ENCODE measurements at places on chromosomes 7 and 10.

DNA sequence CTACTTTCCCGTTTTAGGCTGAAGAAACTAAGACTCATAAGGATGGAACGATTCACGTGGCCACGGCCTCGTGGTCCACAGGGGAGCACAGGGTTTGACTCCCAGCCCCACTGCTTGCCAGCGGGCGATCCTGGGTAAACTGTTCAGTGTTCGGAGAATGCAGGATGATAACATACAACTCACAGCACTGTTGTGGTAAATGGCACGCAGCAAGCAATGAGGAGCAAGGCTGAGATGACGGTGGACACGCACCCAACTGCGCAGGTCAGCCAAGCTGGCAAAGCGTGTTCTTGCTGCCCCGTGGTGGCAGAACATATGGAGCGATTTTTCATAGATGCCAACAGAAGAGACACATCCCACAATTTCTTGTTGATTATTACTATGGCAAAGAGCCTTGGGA lies 272.7 kb downstream of the DNAJB6 start:
- no peak for DNase-seq

GRCh38 chr7:140656548-140657515 lies 15.9 kb upstream of the ADCK2 start:
- DNase-seq = no peak

GRCh38 chr10:57897611-57898010 lies 370.1 kb downstream of the IPMK start:
- DNase-seq = no peak

DNA sequence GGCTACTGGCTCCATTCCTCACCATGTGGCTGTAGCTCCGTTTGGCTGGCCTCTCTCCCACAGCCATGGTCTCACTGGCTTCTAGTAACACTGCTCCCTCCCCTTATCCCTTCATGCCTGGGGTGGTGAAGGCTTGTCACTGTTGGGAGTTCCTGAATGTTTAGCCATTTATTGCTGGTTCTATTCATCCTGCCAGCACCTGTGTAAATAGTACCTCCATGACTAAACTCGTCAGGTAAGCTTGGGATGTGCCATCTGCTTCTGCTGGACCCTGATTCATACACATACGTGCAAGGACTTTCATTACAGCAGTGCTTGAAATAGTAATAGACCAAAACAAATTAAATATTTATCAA lies 61.6 kb downstream of the CCDC71L start:
- DNase-seq = no peak

DNA sequence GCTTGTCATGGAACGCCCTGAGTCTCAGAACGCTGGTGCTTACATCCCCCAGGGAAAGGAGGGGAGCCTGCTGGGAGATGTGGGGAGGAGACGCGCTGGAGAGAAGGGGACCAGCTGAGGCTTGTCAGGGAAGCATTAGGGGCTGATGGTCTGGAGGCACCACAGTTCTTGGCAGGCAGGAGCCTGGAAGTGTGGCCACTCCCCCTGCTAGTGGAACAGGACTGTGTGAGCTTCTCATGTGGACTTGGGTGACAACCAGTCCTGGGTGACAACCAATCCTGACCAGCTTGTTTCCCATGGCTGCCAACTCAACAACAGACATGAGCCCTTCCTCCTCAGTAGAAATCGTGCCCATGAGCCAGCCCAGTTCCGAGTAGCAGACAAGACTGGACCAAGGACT lies 87.8 kb downstream of the SPDYE5 start:
- no peak for DNase-seq

- no peak for DNase-seq
Measured at GRCh38 chr7:100641860-100642533, 645 bp upstream of the TFR2 start.

- DNase-seq = no peak
Measured at GRCh38 chr7:46424934-46425333, 503.9 kb upstream of the IGFBP3 start.

- DNase-seq = no peak
Measured at GRCh38 chr7:127986581-127987521, 44.4 kb downstream of the LRRC4 start.

DNA sequence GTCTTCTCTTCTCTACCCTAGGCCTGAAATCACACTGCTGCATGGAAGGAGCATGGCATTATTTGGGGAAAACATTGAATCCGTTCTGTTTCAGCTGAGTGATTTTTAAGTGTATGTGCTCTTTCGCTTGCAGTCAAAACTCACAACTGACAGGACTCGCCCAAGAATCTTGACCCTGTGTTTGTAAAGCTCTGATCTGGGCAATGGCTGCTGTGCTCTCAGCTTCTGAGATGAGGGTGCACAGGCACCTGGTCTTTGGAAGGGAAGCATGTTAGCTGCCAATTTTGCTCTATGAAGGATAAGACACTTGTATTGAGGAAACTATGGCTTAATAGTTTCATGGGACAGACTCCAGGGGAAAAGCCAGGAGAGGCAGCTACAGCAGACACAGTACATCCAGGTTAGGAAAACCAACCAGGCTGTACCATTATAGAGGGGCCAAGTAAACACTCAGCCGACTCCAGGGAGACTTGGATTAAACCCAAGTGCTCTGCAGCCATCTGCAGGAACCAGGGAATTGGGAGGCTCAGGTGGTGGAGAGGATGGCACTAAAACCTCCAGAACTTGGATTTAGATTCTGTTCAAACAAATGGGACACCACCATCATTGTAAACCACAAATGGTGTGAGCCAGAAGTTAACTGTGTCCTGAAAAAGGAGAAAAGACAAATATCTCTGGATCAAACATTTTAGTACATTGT lies 43.3 kb downstream of the LYZL1 start:
- no peak for DNase-seq

DNA sequence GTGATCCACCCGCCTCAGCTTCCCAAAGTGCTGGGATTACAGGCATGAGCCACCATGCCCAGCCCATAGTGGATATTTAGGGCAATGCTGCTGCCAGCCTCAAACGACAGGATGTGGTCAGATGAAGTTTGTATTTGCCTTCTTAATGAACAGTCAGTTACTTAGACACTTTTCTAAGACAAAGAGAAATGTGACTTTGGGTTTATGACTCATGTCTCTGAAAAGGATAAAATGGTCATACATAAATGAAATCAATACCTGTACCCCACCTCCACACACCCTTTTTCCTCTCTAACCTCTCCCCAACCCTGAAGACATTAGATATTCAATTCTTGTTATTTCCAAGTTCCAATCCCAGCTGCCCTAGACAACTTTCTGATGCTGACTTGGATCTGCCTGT lies 109.3 kb upstream of the INSIG1 start:
- DNase-seq = no peak

- no peak for DNase-seq
Measured at GRCh38 chr10:79995979-79996634, 47.2 kb upstream of the SFTPD start.

GRCh38 chr10:5973069-5973468 lies 4.3 kb downstream of the IL15RA start:
- no peak for DNase-seq

DNA sequence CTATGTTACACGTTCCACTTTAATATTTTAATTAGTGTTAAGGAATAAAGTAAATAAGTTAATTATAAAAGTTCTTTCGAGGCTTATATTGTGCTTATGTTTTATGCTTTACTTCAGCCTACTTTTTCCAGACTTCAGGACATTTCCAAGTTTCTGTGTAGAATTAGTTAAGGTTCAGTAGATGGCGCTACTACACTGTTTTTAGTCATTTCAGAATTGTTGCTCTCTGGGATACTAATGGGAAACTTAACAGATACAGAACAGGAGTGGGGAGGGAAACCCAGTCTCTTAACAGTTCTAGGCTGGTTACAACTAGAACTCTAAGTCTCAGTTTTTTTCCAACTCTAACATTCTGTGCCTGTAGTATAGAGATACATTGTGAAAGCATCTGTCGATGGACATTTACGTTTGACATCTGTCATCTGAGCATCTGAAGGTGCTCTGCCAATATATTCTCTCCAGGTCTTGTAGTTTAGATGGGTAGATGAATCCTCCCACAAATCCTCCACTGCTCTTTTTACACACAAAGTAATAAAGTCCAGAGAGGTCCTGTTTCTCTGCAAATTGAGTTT lies 56.8 kb upstream of the FAM171A1 start:
- DNase-seq = no peak

GRCh38 chr10:123470336-123470921 lies 195.7 kb upstream of the GPR26 start:
- no peak for DNase-seq

DNA sequence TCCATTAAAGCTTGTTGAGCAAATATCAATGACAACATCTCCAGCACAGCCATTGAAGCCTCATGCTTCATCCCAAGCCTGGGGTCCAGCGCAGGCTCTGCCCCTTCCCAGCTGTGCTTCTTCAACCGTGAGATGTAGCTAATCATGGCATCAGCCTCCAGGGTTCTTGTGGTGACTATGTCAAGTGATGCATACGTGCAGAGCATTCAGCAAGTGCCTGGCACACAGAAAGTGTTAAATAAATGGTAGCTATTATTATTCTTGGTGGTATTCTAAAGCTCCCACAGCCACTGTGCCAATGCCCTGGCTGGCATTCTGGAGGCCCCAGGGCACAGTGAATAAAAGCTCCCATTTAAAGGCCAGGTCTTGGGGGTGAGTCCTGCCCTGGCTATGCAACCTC lies 146.6 kb downstream of the WDR11 start:
- no peak for DNase-seq

GRCh38 chr10:69640196-69640980 lies 10.3 kb downstream of the FAM241B start:
- DNase-seq = no peak

DNA sequence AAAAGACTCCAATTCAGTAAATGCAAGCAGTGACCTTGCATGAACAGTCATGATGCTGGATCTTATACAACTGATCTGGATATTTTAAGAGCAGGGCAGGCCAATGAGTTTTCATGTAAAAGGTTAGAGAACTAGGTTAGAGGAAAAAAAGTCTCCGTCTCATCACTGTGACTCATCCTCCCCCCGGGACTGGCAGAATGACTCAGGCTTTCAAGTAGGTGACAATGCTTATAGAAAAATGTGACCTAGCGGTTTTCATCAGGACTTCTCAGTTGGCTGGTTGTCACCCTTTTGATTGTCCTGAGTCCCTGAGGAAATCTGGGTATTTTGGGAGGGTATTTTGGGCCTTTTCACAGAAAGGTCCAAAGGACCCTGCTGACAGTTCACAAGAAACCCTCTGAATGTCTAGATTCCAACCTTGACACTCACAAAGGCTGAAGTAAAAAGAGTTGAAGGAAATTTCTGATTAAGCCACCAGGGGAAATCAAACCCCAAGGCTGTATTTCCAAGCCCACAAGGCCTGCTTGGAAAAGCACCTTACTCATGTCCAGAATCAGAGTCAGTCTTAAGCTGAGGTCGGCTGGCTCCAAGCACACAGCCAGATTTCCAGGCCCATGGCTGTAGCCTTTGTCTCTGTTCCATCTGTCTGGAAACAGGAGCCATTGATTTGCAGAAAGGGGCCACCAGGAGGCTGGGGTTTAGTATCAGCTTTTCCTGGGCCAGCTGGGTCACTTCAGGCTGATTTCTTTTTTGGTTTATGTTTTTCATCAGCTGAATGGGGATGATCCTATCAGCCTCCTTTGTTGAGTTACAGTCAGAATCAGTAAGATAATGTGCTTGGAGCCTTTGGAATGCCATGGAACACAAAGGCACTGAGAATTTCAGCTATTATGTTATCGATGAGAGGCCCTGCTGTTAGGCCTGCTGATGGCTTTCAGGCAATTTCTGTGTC lies 226.4 kb upstream of the HABP2 start:
- DNase-seq = no peak

- no peak for DNase-seq
Measured at GRCh38 chr10:53864846-53865245, 936.2 kb downstream of the PCDH15 start.

GRCh38 chr7:132959891-132960290 lies 122.0 kb downstream of the CHCHD3 start:
- DNase-seq = no peak

DNA sequence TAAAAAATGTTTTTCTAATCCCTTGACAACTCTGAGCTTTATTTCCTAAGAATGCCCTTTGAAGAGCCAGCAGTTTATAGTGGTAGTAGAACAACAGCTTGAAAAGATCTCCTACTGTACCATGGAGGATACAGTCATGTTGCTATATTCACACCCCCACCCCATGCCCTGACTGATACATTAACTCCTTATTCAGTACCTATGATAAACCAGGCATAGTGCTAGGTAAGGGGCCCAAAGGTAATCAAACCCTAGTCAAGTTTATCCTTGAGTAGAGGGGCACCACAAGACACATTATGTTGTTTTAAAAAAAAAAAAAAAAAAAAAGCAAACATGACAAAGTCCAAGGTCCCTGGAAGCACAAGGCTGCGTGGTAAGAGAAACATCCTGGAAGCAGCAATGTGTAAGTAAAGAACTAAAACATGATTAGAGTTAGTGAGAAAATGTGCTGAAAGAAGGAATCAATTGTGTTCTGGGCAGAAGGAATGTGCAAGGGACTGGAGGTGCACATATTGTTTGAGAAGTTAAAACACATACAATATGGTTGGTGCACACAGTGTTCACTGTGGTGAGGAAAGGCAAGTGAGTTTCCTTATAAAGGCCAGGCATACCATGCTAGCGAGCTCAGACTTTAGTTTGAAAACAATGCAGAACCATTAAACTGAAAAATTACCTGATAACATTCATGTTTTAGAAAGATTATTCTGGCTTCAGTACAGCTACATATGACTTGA lies 51.2 kb downstream of the PDE1C start:
- no peak for DNase-seq
